ENCODE measurements at places on chromosomes 5 and 9.

DNA sequence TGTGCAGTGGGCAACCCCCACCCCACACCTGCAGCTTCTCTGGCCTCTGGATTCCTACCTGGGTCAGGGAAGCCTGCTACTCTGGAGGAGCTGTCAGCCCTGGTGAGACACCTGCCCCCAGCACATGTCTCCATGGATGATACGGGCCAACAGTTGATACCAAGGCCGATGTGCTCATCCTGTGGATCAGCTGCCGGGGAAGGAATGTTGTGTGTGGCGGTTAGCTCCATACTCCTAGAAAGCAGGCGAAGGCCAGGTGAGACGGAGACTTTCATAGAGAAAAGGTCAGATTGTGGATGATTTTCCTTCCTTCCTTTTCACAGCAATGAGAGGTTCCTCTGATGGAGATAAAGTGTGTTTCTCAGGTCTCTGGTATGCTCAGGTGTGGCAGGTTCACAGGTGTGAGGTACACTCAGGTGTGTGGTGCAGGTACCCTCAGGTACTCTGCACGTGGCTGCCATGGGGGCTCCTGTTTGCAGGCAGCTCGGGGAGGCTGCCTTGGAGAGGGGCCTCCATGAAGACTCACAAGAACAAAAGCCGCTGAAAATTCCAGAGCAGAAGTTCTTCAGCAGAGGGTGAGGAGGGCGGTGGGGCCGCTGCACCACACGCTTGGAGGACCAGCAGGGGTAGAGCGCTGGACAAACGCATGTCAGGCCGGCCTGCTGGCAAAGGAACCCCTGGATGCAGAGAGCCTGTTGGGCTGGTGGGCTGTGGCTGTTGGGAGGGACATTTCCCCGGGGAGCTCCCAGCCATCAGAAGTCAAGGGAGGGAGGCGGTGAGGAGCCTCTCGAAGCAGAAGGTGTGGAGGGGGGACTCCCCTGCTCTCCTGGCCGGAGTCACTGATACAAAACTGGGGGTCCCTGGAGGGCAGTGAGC, 5.1 kb upstream of the AHRR start:
- DNase-seq = no peak

DNA sequence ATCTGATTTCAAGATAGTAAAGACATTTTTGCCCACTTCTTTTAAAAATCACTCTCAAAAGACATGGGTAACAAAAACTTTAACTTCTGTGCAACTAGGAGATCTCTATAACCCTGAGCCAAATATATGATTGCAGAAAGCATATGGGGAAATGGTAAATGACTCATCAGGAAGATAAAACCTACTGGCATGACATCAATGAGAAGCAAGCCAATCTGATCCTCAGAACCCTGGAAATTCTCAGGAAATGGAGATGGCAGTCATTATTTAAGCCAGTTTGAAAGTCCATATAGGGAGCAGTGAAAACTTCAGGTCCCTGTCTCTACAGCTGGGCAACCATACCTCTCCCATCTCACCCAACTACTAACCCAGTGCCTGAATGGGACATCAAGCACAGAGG, 249.7 kb upstream of the NREP start:
- no peak for DNase-seq

DNA sequence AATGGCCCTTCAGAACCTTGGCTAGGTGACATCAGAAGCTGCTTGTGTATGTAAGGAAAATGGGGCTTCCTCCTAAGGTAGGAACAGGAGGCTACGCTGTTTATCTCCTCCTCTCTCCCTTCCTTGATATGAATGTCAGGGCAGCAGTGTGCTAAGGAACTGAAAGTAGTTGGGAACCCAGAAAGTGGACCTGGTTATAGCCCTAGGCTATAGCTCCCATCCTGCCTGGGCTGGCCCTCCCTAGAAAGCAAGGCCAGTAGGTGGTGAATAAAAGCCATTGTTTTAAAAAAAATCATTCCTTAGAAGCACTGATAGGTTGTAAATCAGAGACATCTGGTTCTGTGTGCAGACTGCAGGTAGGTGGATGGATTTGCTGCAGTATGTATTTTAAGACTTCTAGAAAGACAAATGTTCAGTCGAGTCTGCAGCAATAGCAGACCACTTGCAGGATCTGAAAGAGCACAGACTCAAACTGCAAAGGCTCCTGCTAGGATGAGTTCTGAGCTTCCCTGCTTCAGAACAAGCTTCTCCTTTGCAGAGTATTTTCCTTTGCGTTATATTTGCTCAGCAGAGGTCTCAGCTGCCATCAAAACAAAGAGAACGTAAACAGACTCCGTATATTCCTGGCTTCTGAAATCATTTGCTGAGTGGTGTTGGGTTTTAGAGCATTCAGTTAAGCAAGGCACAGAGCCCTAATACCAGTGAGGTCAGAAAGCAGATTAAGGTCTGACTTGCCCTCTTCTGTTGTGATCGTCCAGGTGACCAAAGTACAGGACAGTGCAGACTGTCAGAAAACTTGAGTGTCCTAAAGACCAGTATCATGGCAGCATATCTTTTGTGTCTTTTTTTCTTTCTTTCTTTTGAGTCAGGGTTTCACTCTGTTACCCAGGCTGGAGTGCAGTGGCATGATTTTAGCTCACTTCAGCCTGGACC, 20.1 kb upstream of the CFAP157 start:
- no peak for DNase-seq

DNA sequence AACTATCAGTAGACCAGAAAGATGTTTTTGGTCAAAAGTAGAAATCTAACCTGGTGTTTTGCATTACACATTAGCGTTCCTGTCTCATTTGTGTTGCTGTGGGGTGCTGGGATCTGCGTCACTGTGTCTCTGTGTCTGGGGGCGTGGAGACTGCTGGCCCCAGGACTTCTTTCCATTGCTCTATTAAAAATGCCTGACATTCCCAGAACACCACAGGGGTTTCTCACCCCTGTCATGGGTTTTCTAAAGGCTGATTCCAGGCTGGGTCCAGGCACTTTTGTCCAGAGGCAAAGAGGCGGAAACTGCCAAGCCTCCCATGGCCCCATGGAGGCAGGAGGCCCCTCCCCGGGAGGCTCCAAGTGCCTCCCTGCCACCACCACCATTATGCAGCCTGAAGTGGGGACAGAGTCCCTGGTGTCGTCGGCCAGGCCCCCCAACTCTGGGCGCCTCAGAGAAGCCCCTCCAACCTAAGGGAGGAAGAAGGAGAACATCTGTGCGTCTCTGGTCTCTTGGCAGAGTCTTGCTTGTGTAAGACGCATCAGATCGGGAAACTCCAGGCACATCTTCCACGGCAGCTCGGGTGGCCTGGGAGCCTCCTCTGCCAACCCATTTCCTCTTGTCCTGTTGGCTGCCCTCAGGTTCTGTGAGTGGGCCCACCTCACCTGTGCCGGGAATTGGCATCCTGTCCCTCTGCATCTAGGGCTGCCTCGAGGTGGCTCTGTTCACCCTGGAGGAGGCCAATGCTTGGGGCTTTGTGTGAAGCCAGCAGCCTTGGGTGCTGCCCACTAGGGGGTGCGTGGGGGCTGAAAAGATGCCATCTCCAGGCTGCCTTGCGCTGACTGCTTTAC, 13.8 kb upstream of the PLEKHG4B start:
- peak; percentile 62 for DNase-seq

DNA sequence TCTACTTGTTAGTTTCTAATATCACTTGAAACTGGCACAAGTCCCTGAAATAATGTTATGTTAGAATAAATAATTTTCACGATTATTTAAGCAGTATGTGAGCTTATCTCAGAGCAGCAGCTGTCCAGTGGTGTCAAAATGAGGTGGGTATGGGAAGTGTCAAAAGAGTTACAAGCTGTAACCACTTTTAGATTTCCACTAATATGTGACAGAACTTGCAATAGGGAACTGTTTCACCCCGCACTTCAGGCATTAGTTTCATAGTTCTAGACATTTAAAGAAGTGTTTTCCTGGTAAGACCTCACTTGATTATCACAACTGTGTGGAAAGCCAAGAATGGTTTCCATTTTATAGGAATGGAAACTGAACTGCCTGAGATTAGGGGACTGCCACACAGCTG, 2.9 kb upstream of the ISCA1 start:
- no peak for DNase-seq

GRCh38 chr5:104444656-104445055, 882.1 kb upstream of the NUDT12 start:
- DNase-seq = no peak

DNA sequence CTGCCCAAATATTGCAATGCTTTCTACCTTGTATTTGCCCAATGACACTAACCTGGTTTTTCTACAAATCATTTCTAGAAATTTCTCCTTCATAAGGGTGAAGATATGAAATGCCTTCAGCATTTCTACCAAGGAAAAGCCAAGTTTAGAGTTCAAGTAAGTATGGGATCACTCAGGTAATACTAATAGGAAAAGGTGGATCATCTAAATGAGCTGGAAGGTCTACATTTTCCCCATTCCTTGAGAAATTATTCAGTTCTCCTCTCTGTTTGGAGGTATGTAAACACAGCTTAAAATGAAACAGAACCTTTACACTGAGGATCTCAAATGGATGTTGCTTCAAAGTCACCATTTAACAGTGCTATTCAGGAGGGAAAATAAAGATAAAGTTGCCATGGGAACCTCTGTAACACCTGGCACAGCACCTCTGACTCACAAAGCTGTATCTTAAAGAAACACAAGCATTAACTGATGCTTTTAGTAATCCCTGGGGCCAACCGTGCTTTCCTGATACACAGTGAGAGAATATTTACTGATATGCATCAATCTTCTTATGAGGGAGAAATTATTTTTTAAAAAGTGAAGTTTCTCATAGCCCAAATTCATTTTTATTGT, 161.3 kb downstream of the DRD1 start:
- no peak for DNase-seq

- no peak for DNase-seq
Measured at GRCh38 chr5:80668016-80668969, 13.5 kb upstream of the DHFR start.

- DNase-seq = no peak
Measured at GRCh38 chr9:306907-307306, 92.2 kb downstream of the DOCK8 start.

- no peak for DNase-seq
Measured at GRCh38 chr5:150541895-150542294, 34.0 kb downstream of the NDST1 start.

DNA sequence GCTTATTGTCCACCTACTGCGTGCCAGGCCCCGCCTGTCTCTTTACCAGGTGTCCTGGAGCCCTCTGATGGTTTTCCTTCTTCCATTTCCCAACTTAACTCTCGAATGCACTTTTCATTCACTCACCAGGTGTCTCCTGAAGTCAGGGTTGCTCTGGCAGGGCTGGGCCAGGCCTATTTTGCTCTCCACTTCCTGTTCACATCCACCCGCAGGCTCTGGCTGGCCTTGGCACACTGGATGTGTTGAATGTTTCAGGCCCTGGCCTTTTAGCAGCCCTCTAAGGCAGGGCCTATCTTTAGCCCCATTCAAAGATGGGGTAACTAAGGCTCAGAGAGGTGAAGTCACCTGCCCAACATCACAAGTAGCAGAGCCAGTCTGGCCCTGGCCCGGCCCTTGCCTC, 16.4 kb downstream of the LRRC8A start:
- DNase-seq = no peak

GRCh38 chr5:145588113-145588512, 247.0 kb downstream of the PRELID2 start:
- DNase-seq = no peak

- peak; percentile 81 for DNase-seq
Measured at GRCh38 chr5:372996-373709, 51.6 kb downstream of the AHRR start.

DNA sequence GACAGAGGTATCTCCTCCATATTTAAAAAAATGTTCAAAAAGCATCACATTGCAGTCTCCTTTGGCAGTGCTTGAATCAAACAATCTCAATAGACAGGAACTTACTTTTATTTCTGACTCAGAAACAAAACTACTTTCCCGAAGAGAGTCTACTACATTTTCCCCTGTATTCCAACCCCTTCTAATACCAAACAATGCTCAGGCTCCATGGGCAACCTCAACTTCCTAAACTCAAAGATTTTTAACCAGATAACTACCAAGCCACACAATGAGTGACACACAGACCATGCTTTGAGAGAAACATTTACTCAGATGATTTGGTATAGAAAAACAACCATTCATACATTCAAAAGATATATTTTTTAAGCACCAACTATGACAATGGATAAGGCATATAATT, 70.5 kb downstream of the APBA1 start:
- no peak for DNase-seq

GRCh38 chr5:158599157-158599556, 500.6 kb downstream of the EBF1 start:
- no peak for DNase-seq

- DNase-seq = no peak
Measured at GRCh38 chr5:11346336-11346735, 557.9 kb downstream of the CTNND2 start.

Measured in vagina (tissue), 2 donors.